H1 (cell line): ENCODE measurements at places on chromosomes 5 and 9. TPM values are rescaled to one million over a fixed set of nuclear protein-coding genes. Genes with fewer than 3 reads are reported as not detected.

EMB gene
- polyA plus RNA-seq = 13.6 and 29.3 TPM in 2 replicates

ITGA2 gene
- 1.0 and 1.4 TPM in 2 replicates for polyA plus RNA-seq

IL5 gene
- not detected in 2 replicates for polyA plus RNA-seq

IFNA2 gene
- not detected in 2 replicates for polyA plus RNA-seq

SDHA gene
- 59.7 and 80.6 TPM in 2 replicates for polyA plus RNA-seq

UGT3A1 gene
- polyA plus RNA-seq = 2.5 and 3.4 TPM in 2 replicates

PALM2AKAP2 gene
- polyA plus RNA-seq = 0.38 and 0.85 TPM in 2 replicates

ANKRD34B gene
- 0.91 and 1.5 TPM in 2 replicates for polyA plus RNA-seq

IFNA4 gene
- not detected in 2 replicates for polyA plus RNA-seq
